NCI-H187 (cell line): ENCODE measurements at places on chromosomes 11 and 22.

GRCh38 chr11:129131316-129131715, 60.8 kb downstream of the ARHGAP32 start:
- DNase-seq: no peak

GRCh38 chr11:16905375-16905774, 108.8 kb downstream of the PLEKHA7 start:
- DNase-seq: no peak

GRCh38 chr11:58560842-58561241, 14.8 kb downstream of the LPXN start:
- no peak for DNase-seq

GRCh38 chr11:75028724-75029123, 40.0 kb downstream of the NEU3 start:
- peak; percentile 84 for DNase-seq

DNA sequence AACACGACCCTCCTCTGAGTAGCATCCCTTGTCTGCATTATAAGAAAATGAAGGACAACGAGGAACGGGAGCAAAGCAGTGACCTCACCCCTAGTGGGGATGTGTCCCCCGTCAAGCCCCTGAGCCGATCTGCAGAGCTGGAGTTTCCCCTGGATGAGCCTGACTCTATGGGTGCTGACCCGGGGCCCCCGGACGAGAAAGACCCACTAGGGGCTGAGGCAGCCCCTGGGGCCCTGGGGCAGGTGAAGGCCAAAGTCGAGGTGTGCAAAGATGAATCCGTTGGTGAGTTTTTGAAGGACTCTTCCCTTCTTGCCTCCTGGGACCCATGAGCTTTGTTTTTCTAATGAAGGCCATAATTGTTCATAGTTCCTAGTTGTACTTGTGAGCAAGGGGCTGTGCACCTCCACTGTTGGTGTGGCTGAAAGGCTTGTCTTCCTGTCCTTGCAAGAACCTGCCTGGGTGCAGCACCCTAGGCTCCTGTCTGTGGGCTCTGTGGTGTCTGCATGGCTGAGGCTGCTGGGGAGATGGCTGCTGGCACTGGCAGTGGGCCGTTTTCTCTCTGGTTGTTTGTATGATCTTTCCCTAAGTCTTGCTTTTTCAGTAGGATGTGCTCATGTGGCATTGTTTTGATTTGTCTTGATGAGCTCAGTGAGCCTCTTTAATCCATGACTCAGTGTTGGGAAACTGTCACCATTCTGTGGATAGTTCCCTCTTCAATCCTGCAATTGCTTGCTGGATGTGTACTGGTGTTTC, 10.1 kb downstream of the DGCR8 start:
- DNase-seq: no peak

DNA sequence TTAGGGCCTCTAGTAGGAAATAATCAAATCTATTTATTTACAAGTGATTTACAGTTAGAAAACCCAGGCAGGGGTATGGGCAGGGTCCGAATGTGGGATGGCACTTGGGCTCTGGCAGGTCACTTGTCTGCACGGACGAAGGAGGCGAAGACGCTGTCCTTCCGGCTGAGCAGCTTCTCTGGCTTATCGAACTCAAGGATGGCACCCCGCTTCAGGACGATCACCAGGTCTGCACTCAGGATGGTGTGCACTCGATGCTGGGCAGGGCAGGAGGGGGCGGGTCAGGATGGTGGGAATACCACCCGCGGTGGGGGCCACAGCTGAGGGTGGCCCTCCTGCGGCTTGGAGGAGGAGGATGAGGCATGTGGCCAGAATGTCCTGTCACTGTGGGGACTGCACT, 4.4 kb upstream of the KCNJ11 start:
- DNase-seq: no peak

DNA sequence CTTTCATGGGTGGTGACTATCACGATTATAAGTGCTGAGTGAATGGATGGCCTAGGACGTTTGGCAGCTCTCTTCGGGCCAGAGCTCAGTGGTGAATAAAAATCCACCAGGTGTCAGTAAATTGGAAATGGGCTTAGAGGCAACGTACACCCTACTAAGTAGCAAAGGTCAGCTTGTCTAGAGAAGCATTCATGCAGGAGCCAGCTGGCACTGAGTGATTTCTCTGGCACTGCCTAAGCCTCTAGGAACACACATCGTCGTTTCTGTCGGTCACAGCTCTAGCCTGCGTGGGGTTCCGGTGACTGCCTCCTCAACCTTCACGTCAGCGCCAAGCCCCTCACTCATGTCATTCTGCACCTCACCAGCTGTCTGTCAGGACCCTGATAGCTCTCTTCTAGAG, 192.4 kb upstream of the NTM start:
- no peak for DNase-seq

DNA sequence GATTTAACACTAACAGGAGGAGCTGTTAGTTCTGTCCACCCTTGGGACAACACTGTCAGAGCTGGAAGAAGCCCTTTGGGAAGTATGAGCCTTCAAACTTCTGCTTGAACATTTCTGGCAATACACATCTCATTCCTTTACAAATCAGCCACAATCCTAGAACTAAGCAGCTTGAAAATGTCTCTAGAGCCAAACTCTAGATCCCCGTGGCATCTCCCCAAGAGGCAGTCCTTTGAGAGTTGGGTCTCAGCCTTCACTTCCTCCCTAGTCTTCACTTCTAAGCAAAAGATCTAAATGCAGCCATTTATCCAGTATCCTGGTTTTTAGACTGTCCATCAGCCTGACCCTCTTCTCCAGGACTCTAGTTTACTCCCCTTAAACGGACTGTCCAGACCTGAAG, 26.9 kb downstream of the ARFGAP2 start:
- DNase-seq: no peak

DNA sequence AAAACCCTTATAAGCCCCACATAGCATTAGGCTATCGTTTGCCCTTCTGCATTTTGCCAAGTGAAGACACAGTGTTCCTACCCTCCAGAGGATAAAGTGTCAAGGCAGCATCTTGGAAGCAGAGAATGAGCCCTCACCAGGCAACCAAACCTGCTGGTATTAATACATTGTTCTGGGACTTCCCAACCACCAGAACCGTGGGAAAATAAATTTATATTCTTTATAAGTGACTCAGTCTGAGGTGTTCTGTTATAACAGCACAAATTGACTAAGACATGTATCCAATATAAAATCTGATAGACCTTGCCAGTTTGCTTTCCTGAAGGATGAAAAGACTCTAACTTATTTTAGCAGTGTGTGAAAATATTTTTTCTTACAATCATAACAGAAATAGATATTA, 792.5 kb upstream of the LRRC4C start:
- no peak for DNase-seq

DNA sequence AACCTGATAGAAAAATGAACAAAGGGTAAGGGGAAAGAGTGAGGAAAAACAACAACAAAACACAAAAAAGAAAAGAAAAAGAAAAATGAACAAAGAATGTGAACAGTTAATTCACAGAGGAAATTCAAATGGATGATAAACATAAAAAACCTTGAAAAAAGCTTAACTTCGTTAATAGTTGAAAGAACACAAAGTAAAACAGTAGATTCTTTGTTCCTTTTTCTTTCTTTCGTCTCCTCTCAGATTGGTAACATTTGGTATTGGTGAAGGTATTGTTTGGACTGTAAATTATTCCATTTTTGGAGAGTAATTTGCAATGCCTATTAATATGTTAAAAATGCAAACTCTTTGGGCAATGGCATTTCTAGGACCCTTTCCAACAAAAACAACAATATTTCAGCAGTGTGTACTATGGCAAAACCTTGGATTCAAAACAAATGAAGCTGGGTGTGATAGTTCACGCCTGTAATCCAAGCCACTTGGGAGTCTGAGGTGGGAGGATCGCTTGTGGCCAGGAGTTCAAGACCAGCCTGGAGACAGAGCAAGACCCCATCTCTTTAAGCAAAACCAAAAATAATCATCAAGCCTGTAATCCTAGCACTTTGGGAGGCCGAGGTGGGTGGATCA, 3.3 kb upstream of the BACE1 start:
- no peak for DNase-seq

GRCh38 chr22:38786631-38787030, 7.3 kb downstream of the DNAL4 start:
- DNase-seq: no peak

GRCh38 chr22:25084405-25085107, 115.1 kb upstream of the CRYBB3 start:
- no peak for DNase-seq

- no peak for DNase-seq
Measured at GRCh38 chr11:102793677-102794290, 4.2 kb downstream of the MMP1 start.

- DNase-seq: no peak
Measured at GRCh38 chr11:95884376-95884775, 39.5 kb downstream of the MTMR2 start.

- no peak for DNase-seq
Measured at GRCh38 chr11:103484545-103484944, 375.3 kb downstream of the DYNC2H1 start.

GRCh38 chr11:113462830-113463229, 12.4 kb downstream of the DRD2 start:
- DNase-seq: no peak

DNA sequence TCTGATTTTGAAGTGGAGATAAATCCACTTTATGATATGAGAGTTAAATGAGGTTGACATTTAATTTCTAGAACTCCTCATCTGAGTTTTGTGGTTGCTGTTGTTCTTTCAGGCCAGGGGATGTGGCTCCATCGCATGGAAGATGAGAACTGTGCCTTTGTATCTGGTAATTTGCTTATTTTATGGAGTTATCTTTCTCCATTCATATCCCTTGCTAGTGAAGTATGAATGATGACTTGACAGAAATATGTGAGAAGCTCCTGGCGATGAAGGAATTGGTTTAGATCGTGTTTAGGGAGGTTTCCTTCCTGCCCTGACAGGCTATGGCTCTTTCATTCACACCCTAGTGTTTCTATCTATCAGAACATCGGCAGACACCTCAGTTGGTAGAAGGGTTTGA, 393.7 kb downstream of the ETS1 start:
- no peak for DNase-seq

- DNase-seq: no peak
Measured at GRCh38 chr11:131668500-131669400, 298.3 kb downstream of the NTM start.

DNA sequence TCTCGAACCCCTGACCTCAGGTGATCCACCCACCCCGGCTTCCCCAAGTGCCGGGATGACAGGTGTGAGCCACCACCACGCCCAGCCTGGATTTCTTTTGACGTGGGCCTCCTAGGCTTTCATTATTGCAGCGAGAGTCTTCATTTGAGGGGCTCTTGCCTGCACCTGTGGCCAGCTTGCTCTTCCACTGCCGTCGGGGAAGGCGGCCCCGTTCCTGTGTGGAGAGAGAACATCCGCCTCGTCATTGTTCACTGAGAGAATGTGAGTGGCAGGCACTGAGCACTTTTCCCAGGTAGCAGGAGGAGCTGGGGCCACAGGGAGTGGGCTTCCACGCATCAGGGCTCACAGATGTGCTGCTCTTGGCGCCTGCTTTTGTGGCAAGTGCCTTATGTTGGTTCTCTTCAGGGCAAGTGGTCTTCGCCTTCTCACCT, 365.0 kb downstream of the TBC1D22A start:
- no peak for DNase-seq

DNA sequence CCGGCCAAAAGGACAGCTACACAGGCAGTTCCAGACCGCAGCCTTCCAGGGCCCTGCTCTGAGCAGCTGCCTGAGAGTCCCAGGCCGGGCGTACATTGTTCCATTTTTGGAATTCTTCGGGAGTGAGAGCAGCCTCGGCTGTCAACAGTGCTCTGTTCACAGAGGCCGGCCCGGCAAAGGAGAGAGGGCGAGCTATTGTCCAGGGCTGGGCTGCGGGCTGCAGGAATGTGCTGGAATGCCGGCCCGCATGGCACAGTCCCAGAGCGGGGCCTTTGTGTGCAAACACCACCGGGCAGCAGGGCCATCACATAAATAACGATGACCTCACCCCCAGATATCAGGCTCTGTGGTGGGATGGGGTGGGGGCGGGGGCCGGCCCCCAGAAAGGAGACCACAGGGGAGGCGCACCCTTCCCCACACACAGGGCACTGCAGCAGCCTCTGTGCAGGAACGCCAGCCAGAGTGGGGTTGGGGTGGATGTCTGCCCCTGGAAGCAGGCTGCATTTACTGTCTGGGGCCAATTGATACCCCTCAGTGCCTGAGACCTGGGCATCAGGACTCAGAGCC, 15.8 kb downstream of the LINC01488 start:
- DNase-seq: no peak

DNA sequence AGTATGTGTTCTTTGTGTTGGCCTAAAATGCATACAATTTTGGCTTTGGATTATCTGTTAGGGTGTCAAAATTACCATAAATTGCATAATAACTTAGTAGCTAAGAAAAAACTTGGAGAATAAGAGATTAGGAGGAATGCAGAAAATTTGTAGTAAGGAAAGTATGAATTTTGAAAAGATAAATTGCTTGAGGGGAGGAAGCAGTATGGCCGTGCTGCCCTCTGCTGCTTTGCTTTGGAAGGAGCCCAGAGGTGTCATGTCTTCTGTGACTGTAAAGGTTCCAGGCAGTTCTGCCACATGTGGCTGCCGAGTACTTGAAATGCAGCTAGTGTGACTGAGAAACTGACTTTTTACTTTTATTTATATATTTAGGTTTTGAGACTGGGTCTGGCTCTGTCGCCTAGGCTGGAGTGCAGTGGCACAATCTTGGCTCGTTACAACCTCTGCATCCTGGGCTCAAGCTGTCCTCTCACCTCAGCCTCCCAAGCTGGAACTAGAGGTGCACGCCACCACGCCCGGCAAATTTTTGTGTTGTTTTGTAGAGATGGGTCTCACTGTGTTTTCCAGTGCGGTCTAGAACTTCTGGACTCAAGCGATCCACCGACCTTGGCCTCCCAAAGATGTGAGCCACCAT, 1.8 kb downstream of the ADSL start:
- no peak for DNase-seq

DNA sequence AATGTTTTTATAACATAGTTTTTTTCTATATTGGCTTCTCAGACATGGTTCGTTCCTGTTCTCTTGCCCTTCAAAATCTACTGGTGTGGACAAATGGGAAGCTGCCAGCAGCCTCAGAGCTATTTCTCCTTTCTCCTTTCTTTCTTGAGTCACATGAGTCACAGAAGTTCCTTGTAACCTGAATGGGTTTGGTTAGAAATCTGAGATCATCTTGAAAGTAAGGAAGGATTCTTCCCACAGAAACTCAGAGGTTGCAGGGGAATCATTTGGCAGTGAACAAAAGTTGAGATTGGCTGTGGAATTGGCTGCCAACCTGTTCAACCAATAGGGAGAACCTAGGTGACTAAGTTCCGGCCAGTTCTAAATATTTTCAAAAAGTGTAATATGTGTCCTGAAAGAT, 12.5 kb downstream of the PLET1 start:
- DNase-seq: no peak
